ENCODE measurements at places on chromosomes 4 and X. TPM values are rescaled to one million over a fixed set of nuclear protein-coding genes. Genes with fewer than 3 reads are reported as not detected.

GRCh38 chr4:174358829-174359228 lies 75.1 kb downstream of the CEP44 start:
- no peak for DNase-seq

DNA sequence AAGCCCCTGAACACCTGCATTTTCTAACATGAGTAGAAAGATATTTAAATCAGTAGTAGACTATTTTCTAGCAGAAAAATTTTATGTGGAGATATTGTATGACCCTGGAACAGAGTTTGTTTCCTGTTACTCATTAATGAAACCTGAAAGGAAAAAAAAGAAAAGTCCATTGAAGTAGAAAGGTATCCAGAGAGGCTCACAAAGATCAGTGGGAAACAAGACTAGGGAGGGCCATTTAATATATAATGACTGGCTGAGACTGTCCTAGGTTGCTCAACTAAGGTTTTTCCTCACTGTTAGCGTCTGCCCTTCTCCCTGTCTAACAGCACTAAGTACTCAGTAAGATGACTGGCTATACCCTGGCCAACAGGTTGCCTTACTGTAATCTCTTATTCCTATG lies 788.6 kb downstream of the GLUD2 start:
- DNase-seq, result no peak

DNA sequence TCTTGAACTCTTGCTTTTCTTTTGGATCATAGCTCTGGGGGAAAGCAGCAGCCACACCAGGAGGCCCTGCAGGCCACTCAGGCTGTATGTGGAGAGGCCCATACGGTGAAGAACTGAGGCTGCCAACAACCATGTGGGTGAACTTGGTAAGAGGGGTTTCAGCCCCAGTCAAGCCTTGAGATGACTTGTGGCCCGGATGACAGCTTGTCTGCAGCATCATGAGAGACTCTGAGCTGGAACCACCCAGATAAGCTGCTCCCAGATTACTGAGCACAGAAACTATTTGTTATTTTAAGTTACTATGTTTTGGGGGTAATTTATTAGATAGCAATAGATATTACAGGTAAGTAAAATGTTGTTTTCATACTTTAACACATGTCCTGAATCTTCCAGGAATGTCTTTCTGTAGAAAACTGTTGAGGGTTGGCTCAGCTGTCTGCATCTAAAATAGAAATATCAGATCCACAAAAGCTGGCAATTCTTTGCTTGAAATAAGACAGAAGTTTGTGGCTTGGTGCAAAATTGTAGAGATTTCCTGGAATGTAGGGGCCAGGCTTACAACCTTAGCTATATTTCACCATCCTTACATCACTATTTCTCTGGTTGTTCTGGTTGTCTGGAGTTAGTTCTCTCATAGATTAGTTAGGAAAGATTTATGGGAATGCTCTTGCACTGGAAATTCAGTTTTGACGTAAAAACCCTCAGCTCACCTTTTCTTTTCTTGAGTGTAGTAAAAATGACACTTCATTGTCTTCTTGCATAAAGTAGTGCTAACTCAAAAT lies 272.1 kb downstream of the RAPGEF2 start:
- no peak for DNase-seq

DNA sequence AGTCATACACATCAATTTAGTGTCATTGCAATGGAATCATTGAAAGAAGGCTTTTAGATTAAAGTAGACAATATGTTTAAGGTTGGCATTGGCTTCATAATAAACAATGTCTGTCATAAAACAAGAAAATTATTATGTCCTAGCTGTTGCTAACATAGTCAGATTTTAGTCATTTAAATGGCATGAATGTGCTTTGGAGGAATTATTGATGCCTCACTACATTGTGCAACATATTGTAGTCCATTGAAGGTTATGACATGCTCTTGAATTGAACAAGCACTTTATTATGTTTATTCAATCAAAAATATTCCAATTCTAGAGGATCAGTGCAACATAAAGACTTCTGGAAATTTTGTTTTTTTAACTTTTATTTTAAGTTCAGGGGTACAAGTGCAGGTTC lies 489.8 kb upstream of the AMOT start:
- no peak for DNase-seq

DNA sequence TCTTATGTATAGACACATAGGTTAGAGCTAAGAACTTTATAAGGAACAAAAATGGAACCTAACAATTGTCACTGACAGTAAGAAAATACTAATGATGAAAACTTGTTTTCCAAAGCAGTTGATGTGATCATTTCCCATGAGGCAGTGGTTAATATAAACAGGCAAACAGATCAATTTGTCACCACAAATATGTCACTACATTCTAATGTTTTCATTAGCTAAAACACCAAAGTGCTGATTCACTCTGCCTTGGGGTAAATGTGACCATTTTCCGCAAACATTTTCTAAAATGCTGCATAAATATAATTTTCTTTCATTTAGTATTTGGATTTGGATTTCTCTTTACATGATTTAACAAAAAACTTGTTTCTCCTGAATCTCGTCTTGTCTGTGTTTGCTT lies 408.9 kb upstream of the CTSO start:
- no peak for DNase-seq

DNA sequence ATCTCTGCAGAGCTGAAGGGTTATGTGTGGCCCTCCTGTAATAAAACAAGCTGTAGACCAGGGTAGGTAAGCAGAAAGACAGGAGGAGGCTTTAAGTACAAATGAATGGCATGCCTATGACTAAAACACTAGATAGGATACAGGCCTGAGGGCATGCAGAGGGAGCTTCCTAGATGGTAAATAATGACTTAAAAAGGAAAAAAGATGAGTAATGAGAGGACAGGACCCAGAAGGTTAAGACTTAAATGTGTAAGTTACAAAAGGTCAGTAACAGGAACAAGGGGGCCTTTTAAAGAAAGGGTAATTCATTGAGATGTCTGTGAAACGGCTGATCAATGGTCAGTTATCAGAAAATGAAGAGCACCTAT lies 194.8 kb downstream of the SOWAHB start:
- DNase-seq, result no peak

DNA sequence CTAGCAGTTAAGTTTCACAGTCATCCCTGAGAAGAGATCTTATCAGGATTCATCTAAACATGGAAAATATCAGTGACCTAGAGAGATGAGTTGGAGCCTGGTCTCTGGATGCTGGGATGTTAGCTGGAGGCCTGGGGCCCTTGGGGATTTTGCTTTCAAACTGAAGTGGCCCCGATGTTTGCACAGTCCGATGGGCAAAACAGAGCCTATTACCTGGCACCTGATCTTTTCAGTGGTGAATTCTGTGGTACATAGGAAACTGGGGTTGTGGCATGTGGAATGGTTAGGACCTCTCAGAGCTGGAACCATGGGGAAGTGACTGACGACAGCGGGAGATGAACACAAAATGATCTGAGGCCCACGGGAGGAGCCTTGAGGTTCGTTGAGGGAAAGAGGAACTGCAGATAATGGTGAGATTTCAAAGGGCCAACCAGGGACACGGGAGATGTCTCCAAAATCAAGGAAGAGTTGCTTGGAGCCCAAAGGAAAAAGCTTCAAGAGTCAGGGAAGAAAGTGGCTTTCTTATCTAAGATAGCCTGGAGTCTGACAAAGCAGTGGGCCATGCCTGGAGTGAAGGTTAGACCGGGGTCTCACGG lies 17.8 kb upstream of the TENM3 start:
- no peak for DNase-seq

- no peak for DNase-seq
Measured at GRCh38 chr4:122205687-122206086, 53.6 kb downstream of the BLTP1 start.

DNA sequence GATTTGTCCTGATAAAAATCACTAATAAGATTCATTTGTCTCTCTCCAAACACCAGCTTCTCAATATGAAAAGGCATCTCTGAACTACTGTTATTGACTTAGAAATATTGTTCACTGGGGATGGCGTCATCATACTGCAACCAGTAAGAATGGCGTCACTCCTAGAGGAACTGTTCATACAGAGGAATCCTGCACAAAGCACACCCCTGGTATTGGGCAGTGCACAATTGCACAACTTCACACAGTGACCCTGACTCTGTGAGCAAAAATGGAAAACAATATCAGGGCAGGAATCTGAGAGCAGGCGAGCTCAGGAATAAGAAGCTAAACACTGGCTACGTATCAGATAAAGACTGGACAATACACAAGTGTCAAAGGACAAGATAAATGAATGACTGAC lies 66.7 kb upstream of the PNPLA4 start:
- DNase-seq, result no peak

GRCh38 chrX:13271511-13271910 lies 48.3 kb downstream of the ATXN3L start:
- no peak for DNase-seq

- no peak for DNase-seq
Measured at GRCh38 chr4:55553441-55554201, 6.9 kb upstream of the CLOCK start.

GRCh38 chr4:146844761-146845160 lies 100.9 kb downstream of the TTC29 start:
- DNase-seq, result no peak

DNA sequence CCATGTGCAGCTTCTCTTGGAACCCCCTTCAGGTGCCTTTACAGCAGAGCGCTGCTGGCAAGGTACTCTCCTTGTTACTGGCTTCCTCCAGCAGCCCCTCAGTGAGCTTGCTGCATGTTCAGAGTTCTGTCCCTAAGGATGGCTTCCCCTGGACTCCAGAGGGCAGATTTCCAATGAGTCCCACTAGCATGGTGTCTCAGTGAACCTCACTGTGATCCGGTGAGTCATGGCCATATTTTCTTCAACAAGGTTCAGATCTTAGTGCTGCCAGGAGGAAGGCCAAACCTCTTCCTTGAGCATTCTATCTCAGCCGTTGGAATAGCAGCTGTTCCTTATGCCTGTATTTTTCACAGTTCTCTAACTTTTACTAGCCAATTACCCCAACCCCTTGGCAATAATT lies 98.8 kb downstream of the CASK start:
- DNase-seq, result no peak

GRCh38 chr4:42671431-42672194 lies 14.7 kb upstream of the ATP8A1 start:
- DNase-seq, result no peak

DNA sequence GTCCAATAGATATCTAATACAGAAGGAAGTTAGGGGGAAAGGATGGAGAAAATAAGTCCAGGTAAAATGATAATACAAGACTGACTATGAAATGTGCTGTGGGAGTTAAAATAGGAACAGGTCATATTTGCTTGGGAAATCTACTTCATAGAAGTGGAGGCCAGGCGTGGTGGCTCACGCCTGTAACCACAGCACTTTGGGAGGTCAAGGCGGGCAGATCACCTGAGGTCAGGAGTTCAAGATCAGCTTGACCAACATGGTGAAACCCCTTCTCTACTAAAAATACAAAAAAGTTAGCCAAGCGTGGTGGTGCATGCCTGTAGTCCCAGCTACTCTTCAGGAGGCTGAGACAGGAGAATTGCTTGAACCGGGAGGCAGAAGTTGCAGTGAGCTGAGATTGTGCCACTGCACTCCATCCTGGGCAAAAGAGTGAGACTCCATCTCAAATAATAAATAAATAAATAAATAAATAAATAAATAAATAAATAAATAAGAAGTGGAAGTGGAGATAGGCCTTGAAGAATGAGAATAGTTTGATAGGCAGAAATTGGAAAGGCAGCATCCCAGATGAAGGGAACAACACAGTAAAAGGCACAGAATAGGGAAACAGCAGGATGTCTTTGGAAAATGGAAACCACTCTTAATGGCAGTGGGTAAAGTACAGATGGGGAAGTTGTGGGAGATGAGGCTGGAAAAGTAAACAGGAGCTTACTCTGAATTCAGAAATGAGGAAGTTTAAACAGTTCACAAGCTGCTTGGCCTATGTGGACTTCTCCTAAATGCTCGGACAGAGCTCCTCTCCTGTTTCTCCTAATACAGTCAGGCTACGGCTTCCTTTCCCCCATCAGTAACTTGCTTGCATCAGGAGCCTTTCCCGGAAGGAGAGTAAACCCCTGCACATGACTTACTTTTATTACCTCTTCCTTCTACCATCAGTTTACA lies 15.1 kb upstream of the GK start:
- no peak for DNase-seq

DNA sequence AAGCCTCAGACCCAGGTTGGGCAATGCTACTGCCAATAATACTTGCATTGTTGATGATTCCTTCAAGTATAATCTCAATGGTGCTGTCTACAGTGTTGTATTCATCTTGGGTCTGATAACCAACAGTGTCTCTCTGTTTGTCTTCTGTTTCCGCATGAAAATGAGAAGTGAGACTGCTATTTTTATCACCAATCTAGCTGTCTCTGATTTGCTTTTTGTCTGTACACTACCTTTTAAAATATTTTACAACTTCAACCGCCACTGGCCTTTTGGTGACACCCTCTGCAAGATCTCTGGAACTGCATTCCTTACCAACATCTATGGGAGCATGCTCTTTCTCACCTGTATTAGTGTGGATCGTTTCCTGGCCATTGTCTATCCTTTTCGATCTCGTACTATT lies 7.4 kb downstream of the LPAR4 start:
- no peak for DNase-seq

- DNase-seq, result no peak
Measured at GRCh38 chr4:156584100-156584499, 387.5 kb downstream of the PDGFC start.

DNA sequence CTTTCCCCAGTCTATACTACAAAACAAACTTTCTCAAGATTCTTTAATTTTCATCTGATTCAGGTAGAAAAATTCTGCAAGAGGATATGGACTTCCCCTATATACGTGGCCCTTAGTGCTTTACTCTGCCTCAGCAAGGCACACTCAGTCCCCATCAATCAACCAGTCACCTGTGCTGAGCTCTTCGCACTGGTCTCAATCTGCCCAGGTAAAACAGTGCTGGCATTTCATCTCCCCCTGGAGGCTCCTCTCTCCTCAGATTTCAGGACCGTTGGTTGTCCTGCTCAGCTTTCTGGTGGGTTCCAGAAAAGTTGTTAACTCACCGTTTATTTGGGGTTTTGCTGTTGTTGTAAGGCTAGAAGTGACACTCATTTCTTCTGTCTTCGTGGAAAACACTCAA lies 518.1 kb downstream of the TRIML1 start:
- no peak for DNase-seq

GRCh38 chr4:36065274-36065871 lies 178.9 kb downstream of the ARAP2 start:
- no peak for DNase-seq

- no peak for DNase-seq
Measured at GRCh38 chr4:168070903-168071302, 21.4 kb upstream of the ANXA10 start.

The SSX1 gene
- total RNA-seq, result not detected

The NR3C2 gene
- total RNA-seq, result 5.7 TPM

The CLDN2 gene
- total RNA-seq, result not detected

The ARL9 gene
- 2.4 TPM for total RNA-seq

The FABP2 gene
- not detected for total RNA-seq

The ADRA2C gene
- total RNA-seq, result 3.7 TPM

All from frontal cortex (tissue), 4 donors.